Muscle of back (tissue), 13 donors: ENCODE measurements at places on chromosomes 11 and 22. TPM values are rescaled to one million over a fixed set of nuclear protein-coding genes. Genes with fewer than 3 reads are reported as not detected.

GRCh38 chr11:58573451-58574104 lies 2.1 kb downstream of the LPXN start:
- no peak for DNase-seq

DNA sequence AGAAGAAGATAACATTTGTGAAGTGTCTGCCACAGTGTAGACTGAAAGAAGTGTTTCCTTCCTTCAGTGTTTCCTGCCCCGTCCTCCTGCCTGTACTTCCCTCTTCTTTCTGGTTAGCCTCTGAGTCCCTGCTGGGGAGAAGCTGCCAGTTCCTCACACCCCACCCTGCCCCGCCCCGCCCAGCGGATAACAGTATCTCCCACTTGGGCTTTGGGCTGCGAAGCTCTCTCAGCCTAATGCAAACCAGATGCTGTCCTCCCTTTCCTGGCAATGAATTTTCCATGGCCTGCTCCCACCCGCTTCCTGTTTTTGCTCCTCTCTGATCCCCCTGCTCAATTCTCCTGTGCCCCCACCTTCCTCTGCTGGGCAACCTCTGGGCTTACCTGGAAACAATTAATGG lies 5.2 kb upstream of the RAB3IL1 start:
- DNase-seq, result peak; percentile 86

DNA sequence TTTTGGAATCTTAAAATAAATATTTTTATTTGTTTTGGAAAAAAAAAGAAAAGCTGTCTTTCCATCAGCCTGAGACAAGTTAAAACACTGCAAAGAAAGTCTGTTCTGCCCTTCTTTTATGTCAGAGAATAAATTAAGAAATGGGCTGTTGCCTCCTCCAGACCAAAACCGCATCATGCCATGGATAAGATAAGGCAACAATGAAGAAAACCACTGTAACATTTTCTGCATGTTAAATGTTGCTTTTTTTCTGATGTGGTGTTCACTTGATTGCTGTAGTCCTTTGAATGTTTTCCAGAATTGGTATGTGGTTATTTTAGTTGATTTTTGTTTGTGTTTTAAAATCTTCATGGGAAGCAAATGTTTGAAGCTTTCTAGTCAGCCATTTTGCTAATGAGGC lies 319.2 kb upstream of the CNTN5 start:
- no peak for DNase-seq

DNA sequence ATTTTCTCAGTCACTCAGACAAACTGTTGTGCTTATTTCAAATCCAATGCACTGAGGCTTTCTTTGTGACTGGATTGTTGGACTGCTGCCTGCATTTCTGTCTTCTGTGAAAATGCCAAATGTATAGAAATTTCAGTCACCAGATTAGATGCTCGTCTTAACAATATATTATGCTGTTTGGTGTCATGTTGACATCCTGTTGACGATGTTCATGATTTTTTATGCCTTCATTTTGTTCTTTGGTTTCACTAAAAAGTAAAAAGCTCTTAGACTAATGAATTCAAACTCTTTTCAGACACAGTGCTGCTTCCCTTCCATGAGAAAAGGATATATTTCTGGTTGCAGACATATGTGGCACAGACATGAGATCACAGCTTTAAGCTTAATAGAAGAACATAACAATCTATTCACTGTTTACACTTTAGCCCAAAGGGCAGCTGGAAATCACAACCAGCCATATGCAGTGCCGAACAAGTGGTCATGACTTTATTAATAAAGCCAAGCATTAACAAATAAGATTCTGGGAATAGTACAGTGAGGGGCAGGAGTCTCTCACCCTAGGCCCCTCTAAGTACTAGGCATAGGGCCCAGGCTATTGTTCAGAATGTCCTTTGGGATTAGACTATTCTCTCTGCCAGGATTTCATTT lies 9.4 kb upstream of the SOX6 start:
- DNase-seq, result peak; percentile 30

DNA sequence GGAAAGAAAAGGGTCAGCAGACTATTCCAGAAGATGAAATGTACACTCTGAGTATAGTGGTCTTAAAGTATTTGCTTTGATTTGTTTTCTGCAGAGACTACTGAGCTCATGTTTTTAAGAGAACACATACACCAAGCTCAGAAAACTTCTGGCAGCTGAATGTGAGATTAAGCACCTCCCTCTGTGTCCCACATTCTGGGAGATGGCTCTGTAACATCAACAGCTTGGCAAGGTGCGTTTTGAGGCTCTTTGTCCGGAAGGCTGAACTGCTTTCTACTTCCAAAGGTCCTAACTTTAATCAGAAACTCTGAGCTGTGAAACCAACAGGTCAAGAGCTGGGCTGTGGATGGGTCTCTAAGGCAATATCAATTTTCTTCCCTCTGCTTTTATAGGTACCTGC lies 36.4 kb upstream of the GLYAT start:
- no peak for DNase-seq

- DNase-seq, result no peak
Measured at GRCh38 chr11:17381156-17381555, 7.3 kb downstream of the KCNJ11 start.

DNA sequence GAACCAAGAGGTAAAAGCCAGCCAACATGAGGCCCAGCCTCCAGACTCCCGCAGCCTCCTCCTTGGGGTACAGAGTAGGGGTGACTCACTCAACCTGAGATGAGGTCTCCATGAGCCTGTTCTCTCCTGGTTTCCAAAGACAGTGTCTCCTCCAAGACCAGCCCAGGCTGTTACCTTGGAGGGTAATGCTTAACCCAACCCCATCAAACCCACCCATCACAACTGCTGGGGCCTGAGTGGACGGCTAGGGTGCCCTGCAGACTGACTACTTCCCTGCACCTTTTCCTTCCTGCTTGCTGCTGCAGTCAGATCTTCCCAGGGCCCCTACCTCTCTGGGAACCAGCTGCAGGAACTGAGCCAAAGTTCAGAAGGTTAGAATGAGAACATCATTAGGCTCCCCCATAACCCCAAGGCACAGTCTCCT lies 5.1 kb upstream of the NOL12 start:
- no peak for DNase-seq

DNA sequence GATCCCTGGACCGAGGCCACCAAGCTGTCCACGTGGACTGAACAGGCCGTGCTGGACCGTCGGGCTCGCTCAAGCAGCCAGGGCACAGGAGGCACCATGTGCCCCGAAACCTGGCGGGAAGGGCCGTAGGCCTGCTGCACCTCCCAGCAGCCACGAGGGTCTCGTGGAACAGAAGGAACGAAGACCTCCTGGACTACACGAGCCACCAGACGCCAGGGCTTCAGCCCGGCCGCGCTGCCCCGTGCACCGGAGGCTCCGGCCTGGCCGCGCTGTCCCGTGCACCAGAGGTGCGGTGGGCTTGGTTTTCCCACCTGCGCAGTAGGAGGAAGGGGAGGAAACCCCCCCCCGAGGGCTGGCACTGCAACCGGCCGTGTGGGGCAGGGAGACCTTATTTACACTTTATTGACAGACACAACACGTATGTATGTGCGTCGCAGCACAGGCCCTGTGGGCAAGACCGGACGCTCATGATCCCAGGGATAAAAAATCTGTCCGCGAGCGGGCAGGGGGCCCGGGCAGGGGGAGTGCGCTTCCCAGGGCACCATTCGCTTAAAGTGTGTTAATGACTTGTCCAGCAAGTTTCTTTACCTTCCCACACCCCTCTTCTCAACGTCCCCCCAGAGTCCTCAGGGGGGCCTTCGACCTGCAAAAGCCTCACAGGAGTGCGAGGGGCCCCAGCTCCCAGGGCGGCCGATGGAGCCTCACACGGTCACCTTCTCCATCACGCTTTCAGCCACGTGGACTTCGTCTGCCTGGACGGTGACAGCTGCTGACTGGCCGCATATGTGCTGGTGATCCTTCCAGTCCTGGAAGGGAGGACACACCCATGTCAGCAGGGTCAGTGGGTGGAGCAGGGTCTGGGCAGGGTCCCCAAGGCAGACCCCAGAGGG lies 7.0 kb downstream of the DRD4 start:
- no peak for DNase-seq

DNA sequence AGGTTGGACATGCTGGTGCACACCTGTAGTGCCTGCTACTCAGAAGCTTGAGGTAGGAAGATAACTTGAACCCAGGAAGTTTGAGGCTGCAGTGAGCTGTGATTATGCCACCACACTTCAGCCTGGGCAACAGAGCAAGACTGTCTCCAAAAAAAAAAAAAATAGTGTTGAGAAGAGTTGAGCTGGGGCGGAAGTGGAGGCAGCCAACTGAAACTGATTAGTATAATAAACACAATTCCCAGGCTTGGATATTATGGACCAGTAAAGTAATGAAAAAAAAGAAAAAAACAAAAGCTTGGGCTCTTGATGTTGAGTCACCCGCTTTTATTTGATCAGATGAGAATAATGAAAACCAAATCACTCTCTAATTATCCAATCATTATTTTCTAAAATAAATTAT lies 21.0 kb downstream of the LDLRAD3 start:
- DNase-seq, result no peak

DNA sequence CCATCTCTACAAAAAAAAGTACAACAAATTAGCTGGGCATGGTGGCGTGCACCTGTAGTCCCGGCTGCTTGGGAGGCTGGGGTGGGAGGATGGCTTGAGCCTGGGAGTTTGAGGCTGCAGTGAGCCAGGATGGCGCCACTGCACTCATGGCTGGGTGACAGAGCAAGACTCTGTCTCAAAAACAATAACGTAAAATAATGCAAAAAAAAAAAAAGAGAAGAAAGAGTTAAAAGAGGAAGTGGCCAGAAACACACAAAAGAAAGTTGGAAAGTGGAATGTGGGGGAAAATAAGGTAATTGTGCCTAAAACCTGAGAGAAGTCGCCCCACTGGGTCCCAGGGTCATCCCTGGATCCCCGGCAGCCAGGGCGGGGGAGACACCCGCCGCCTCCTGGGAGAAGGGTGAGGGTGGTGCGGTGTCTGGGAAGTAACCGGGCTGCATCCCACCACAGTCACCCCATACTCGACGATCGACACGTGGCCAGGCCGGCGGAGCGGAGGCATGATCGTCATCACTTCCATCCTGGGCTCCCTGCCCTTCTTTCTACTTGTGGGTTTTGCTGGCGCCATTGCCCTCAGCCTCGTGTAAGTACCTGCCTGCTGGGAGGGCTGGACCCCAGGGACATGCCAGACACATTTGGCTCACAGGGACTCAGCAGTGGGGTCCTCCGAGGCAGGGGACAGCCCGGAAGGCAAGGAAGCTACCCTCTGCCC lies 8.1 kb downstream of the UPK3A start:
- DNase-seq, result no peak

DNA sequence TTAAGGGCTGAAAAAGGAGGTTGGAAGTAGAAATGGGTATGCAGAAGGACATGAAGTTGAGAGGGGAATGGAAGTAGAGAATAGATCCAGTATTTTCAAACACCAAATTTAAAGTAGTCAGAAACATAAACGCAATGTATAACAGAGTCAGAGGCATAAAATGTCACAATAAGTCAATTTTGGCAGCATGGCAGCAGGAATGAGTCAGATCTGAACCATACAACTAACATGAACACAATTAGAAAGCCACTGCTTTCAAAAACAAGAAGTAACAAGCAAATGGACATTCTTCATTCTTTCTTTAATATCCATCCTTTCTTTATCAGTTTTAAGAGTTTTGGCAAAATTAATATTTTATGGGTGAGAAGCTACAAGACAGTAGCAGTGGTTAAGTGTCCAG lies 2.5 kb downstream of the CHORDC1 start:
- DNase-seq, result no peak

- DNase-seq, result peak; percentile 73
Measured at GRCh38 chr11:77187776-77188632, 60.0 kb downstream of the MYO7A start.

DNA sequence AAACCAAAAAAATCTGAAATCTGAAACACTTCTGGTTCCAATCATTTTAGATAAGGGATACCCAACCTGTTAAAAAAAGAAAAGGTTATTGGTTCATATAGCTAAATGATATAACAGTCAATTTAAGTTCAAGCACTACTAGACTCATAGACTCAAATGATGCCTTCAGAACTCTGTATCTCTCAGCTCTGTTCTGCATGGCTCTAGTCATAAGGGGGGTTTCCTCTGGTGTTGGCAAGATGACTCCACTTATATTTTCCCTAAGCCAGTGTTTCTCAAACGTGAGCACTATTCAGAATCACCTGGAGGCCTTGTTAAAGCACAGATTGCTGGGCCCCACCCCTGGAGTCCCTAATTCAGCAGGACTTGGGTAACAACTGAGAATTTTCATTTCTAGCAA lies 11.5 kb upstream of the RRAS2 start:
- DNase-seq, result no peak

DNA sequence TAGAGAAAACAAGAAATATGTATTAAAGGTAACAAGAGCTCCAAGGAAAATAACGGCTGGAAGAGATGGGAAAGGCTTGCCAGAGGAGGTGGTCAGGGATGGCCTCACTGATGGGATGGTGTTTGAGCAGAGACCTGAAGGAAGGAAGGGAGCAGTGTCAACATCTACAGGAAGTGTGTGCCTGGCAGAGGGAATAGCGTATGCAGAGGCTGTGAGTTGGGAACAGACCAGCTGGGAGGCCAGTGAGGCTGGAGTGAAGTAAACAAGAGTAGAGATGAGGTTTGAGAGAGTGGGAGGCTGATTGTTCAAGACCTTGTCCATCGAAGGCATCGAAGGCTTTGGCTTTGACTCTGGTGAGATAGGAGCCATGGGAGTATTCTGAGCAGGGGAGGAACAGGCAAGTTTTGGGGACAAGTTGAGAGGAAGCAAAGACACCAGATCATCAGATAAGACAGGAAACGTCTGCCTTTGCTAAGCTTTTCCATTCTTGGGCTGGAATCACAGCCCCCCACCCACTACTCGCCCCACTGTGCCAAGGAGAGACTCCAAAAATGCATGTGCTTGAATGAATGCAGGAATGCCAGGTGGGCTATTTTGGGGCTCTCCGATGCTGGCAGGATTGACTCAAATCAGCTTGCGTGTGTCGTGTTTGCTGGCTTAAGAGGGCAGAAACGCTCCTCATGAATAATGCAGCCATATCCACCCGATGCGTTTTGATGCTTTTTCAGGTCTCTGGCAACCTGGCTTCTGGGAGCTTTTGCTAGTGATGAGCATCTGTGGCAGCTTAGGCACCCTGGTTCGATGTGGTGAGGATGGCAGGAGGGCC lies 7.2 kb downstream of the SGSM1 start:
- no peak for DNase-seq

GRCh38 chr11:6604081-6604626 lies 580 bp downstream of the ILK start:
- DNase-seq, result peak; percentile 87

DERL3 gene
- polyA plus RNA-seq, result 1.1 TPM

CFAP68 gene
- polyA plus RNA-seq, result 22.5 TPM

NPAS4 gene
- 0.07 TPM for polyA plus RNA-seq

TUBA8 gene
- 12.6 TPM for polyA plus RNA-seq

ACR gene
- polyA plus RNA-seq, result 0.62 TPM

YPEL4 gene
- 3.4 TPM for polyA plus RNA-seq

TRIM34 gene
- 5.7 TPM for polyA plus RNA-seq

GGTLC2 gene
- polyA plus RNA-seq, result not detected

CNIH2 gene
- 4.0 TPM for polyA plus RNA-seq
